ENCODE measurements at places on chromosomes 6 and 20.

- no peak for DNase-seq
Observed at GRCh38 chr20:41654292-41654691, 36.1 kb upstream of the CHD6 start.

- no peak for DNase-seq
Observed at GRCh38 chr6:161237176-161237575, 36.7 kb downstream of the AGPAT4 start.

DNA sequence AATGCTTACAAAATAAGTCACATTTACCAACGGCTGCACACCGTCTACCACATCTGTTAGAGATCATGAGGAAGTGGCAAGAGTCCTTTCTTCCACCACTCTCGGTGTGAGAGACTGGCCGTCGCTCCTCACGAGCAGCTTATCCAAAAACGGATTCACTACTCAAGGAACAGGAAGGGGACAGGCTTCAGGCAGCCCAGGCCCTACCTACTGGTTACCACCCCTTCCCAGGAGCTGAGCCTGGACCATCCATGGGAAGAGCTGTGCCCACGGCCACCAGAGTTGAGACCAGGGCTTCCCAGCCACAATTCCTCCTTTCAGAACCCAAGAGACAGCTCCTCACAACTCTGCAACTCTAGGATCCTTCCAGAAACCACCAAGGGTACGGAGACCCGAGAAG lies 37.0 kb downstream of the FOXF2 start:
- DNase-seq, result no peak

DNA sequence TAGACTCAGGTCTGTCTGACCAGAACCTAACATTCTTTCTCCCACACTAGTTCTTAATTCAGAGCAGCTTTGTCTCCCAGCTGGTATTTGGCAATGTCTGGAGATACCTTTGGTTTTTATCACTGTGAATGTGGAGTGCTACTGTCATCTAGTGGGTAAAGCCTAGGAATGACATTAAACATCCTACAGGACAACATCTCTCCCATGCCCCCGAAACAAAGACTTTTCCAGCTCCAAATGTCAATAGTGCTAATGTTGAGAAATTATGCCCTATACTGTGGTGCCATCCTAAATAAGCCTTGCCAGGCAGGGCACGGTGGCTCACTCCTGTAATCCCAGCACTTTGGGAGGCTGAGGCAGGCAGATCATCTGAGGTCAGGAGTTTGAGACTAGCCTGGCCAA lies 4.2 kb upstream of the TTPAL start:
- no peak for DNase-seq

DNA sequence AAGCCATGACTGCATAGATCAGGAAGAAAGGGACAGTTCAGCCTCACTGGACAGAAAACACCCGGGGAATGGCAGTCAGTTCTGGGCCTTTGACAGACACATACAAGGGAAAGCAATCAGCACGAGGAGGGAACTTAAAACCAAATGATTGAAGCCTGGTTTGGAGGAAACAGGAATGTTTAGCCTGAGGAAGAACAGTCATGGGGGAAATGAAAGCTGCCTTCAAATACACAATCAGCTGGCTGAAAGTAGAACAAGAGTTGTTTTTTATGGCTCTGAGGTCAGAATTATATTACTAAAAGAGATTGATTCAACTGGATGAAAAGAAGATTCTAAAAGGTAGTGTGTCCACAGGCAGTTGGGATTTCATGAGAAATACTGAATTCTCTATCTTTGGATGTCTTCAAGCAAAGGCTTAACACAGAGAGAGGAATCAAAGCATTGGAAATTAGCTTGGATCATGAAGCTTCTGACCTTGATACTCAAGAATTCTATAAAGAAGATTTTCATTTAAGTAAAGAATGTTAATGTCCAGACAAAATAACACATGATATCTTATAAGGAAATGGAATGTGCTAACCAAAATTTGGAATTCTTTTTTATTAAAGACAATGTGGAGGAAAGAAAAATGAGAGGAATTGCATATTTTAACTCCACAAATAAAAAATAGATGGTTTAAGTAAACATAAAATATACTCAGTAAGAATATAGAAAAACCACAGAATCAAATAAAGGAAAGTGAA lies 216.6 kb downstream of the IBTK start:
- DNase-seq, result no peak

Data from stimulated activated CD8-positive, alpha-beta memory T cell treated with anti-CD3 and anti-CD28 coated beads, Interleukin-7, amount 100 ng/mL, for 1 hour (primary cell).